M059J (cell line): ENCODE measurements at places on chromosomes 11 and 22. TPM values are rescaled to one million over a fixed set of nuclear protein-coding genes. Genes with fewer than 3 reads are reported as not detected.

TMPRSS5 gene
- total RNA-seq: 0.12 and 0.67 TPM in 2 replicates

- DNase-seq: no peak
Measured at GRCh38 chr22:43446916-43447315, 35.1 kb downstream of the MPPED1 start.

GRCh38 chr22:36411589-36412258 lies 24.0 kb upstream of the MYH9 start:
- peak; percentile 38 for DNase-seq

NELL1 gene
- total RNA-seq: not detected in 2 replicates
